Activated naive CD8-positive, alpha-beta T cell treated with anti-CD3 and anti-CD28 coated beads, Interleukin-2, amount 10 ng/mL, durations not matched to agents 7 days and 5 days (primary cell): ENCODE measurements at places on chromosomes 7 and 10.

GRCh38 chr7:115494529-115495147 is 535.9 kb downstream of the TFEC start:
- H3K27ac ChIP-seq: no peak overlapping the region
- H3K27me3 ChIP-seq: no peaks in the 10 kb centered on the region
- no peaks in the 10 kb centered on the region for H3K4me1 ChIP-seq
- H3K4me3 ChIP-seq: no peak overlapping the region
- H3K36me3 ChIP-seq: no peaks in the 10 kb centered on the region

DNA sequence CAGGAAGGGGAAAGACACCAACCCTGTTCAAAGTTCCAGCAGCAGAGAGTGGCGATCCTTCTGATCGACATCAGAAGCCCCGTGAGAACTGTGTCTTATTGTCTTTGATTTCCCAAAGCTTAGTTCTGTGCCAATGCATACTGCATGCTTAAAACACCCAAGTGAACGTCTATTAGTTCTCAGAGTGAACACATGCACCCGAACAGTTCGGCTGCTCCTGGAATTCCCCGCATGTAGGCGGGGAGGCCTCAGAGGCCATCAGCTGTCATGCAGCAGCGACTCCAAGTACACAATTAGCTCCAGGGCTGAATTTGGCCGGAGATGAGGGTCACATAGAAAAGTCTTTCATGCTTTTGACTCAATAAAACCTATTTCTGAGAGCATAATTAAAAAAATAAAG is 276.9 kb downstream of the ZMYND11 start:
- H3K36me3 ChIP-seq: no peaks in the 10 kb centered on the region
- H3K27me3 ChIP-seq: peaks cover 2% of the 10 kb centered on the region

GRCh38 chr10:62779487-62780248 is 24.9 kb upstream of the ADO start:
- no peak for DNase-seq
- peaks cover 15% of the 10 kb centered on the region for H3K4me1 ChIP-seq
- no peak overlapping the region for H3K4me3 ChIP-seq
- H3K27ac ChIP-seq: peak overlapping the region; percentile 63
- H3K36me3 ChIP-seq: peaks cover 2% of the 10 kb centered on the region

DNA sequence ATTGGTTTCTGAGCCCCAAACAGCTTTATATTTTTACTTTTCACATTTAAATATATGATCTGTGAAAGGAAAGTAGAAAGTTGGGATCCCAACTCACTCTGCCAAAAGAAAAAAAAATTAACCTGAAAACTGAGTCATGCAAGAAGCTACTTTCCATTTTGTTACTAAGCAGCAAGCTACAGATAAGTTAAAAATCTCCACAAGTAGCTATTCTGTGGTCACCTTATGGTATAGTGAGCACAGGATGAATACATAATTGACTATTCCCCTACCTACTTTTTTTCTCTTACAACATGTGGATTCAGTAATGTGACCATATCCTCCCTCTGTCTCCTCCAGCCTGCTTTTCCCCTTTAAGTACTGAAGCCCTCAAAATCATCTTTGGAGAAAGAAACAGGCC is 30.3 kb upstream of the CREB3L2 start:
- H3K27ac ChIP-seq: no peak overlapping the region
- H3K4me1 ChIP-seq: no peaks in the 10 kb centered on the region
- no peaks in the 10 kb centered on the region for H3K36me3 ChIP-seq
- no peak overlapping the region for H3K4me3 ChIP-seq
- peaks cover 14% of the 10 kb centered on the region for H3K27me3 ChIP-seq
- no peak for DNase-seq

GRCh38 chr10:105063796-105064195 is 422.7 kb downstream of the SORCS3 start:
- no peaks in the 10 kb centered on the region for H3K36me3 ChIP-seq
- DNase-seq: no peak
- no peak overlapping the region for H3K4me3 ChIP-seq
- no peaks in the 10 kb centered on the region for H3K4me1 ChIP-seq
- no peak overlapping the region for H3K27ac ChIP-seq
